Astrocyte of the spinal cord (primary cell): ENCODE measurements at places on chromosomes 7 and 10.

GRCh38 chr7:129222064-129222463 lies 2.8 kb upstream of the AHCYL2 start:
- no peak for DNase-seq

DNA sequence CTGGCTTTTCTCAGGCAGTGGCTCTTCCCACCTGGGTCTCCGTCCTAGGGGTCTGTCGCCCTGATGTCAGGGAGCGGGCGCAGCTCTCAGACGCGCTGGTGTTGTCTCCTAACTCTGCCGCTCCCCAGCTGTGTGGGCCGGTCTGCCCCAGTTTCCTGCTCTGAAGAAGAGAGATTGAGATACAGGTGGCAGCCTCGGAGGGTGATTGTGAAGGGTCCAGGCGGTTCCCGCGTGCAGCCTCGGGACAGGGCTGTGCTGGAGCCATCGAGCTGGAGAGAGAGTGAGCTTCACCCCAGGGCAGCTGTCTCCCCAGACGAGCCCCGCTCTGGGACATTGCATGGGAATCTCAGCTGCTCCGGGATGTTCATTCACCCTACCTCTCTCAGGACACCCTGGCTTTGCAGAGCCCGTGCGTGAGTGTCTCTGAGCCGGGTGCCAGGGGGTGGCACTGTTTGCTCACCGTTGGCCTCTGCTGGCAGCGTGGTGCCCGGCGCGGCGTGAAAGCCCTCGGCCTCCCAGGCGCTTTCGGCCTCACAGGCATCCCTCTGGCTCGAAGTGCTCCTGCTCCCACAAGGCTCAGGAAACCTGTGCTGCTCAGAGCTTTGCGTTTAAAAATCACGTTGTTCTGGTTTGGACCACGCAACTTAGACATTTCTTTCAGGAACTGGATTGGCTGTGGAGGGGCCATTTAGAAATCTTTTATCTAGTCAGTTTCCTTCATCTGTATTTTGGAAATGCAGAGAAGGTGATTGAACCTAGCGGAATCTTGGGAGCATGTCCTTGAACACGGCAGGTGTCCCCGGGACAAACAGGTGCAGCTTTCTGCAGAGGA lies 33.8 kb upstream of the ZFAND2A start:
- DNase-seq = peak; percentile 28

GRCh38 chr10:61486738-61487396 lies 33.7 kb upstream of the TMEM26 start:
- peak; percentile 43 for DNase-seq

DNA sequence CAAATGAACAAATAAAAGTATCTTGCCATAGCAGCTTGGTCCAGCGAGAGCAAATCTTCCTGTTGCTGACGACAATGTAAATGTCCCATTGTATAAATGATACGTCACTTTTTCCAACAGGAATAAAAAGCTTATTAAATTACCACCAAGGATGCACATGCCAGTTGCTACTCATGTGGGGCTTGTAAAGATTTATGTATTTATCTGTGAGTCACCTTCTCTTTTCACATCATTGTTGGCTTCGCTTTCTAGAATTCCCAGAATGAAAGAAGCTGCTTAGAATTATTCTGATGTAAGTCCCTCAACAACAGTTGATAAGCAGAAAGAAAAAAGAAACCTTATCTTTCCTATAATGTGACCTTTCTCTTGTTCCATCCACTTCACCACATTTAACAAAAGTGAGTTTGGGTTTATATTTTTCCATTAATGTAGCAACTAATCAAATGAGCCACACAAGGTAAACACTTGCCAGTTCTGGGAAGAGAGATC lies 22.4 kb downstream of the DNAJC12 start:
- DNase-seq = peak; percentile 36

DNA sequence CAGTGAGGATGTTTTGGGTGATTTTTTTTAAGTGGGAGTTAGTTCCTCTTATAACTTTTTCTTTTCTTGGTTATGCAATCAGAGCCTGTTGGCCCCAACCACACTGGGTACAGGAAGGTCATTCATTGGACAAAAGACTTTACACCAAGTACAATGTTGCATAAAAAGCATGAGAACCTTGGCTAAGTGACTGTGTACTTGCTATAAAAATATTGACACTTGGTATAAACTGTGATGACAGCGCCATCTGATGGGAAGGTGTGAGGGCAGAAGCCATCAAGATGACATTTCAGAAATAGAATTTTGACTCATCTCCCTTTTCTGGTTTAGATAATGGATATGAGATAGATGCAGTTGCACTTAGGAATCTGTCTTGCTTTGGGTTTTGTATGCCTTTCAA lies 126.4 kb upstream of the CCDC6 start:
- peak; percentile 52 for DNase-seq

- DNase-seq = no peak
These were observed 327.4 kb downstream of the SORCS1 start for GRCh38 chr10:106836933-106837663.

GRCh38 chr7:121138262-121138933 lies 149.9 kb downstream of the CPED1 start:
- DNase-seq = no peak

DNA sequence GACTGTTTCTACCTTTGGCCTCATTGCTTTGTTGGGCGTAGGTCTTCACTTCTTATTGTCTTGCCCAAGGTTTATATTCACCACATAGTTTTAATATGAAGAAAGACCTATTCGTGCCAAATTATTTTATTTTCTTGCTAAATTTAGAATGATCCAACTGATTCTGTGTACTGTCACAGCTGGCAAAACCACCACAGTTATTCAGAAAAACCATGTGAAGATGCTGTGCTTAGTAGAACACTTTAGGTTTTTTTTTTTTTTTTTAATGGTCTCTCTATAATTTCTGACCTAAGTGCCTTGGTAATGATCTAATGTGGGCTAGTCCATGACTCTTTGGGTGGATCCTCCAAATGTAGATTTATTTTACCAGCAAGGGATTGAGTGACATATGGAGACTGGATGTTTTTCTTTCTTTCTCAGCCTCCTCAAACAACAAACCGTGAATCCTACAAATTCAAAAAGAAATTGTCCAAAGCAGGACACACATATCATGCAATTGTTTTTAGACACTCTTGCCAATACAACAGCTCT lies 243.8 kb downstream of the DYNC1I1 start:
- no peak for DNase-seq

DNA sequence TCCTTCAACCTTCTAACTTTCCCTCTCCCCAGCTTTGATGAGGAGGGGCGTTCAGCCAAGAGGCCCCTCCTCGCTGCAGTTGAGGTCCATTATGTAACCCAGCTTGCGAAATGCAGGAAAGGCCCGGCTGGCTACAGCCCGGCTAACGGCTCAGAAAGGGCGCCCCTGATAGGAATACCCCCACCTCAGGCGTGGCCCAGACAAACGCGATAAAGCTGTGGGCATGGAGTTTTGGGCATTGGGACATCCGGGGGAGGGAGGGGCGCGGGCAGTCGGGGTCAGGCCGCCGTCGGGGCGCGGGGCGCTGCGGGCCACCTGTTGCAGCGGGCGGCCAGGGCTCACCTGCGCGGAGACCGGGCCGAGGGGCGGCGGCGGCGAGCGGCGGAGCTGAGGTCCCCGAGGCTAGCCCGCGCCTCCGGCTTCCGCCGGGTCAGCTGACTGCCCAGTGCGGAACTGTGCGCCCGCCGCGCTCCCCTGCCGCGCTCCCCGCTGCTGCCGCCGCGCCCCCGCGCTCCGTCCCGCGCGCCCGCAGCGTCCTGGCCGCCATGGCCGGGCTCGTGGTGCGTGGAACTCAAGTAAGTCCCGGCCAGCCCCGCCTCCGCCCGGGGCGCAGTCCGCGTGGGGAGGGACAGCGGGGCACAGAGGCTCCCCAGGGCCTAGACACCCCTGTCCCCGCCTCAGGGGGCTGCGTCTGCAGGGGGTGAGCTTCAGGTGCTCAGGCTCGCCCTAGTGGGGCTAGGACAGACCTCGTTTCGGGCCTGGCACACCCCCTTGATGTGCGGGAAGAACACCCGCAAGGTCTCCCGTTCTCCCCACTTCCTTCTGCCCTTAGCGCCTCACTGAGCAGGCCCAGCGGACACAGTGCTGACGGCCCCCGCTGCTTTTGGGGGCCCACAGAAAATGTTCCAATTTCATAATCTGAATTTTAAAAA lies at the start of gene LRMDA:
Gene LRMDA (plus strand): TSS at position 445 of the 932 bp plus-strand sequence.
- no peak for DNase-seq

- DNase-seq = no peak
These were observed 13.1 kb upstream of the TMEM213 start for GRCh38 chr7:138784692-138785091.

DNA sequence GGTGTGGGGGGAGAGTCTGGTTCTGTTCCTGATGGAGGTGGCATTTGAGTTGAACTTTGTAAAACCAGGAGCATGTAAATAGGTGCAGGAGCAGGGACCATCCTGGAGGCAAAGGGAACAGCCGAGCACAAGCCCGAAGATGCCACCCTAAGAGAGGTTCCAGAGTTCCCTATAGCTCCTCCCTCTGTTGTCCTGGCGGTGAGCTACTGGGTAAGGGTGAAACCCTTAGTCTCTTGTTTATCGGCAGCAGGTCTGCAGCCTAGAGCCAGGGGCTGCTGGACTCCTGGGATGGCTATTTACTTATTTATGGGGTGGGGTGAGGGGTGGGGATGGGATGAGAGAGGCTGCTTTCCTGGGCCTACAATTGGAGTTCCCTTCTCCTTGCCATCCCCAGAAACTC lies 6.5 kb upstream of the LBX1 start:
- no peak for DNase-seq

DNA sequence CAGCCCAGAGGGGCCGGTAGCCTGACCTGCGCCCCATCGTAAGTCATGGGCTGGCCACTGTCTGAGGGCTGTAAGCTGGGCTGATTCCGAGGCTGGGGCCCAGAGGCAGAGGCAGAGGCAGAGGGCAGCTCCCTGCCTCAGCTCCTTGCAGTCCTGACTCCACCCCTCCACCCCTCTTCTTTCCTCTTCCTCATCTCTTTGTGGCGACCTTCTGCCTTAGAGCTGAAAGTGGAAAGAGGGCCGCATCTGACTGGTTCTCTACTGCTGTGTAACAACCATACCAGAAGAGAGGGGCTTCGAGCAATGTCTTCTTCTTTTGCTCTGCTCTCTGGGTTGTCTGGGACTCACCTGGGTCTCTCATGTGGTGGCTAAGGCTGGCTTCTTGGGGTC lies 179.1 kb downstream of the RPS24 start:
- DNase-seq = no peak

DNA sequence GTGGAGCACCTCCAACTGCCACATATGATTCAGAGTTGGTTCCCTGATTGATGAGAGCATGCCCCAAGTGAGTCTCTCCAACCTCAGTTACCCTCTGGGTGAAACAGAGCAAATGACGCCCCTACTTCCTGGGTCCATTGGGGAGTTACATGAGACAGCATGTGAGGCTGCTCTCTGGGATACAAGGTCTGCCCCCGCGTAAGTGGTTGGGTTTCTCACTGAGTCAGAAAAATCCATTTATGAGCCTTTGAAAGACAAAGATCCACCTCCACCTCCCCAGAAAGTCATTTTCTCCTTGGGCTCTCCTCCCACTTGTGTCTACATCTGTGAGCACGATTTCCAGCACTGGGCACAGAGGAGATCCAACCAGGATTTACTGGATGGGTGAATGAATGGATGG lies 70.7 kb upstream of the DNAAF5 start:
- no peak for DNase-seq

DNA sequence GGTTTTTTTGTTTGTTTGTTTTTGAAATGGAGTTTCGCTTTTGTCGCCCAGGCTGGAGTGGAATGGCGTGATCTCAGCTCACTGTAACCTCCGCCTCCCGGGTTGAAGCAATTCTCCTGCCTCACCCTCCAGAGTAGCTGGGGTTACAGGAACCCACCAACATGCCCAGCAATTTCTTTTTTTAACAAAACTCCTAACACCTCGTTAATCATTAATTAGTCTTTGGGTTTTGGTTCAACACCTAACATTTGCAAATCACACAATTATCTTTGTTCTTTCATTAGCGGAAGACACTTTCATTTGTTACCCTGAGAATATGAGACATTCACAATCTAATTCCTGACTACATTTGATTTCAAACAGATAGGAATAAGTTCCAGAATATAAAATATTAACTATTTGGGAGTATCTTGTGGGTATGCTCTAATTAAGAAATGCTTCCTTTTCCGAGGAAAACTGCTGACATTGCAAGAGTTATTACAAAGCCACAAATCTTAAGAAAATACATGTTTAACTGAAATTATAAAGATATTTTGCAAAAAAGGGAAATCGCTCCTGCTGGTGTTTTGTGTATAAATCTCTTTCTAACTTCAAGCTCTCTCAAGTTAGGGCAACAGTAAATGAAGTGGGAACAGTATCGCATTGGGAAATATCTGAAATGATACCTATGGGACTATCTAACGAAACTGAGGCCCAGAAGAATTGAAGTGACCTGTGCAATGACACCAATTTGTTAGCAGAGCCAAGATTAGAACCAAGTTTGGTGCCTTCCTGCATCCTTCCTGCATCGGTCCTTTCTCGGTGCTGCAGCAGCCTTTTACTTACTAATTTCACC lies 1.2 kb upstream of the LSM8 start:
- DNase-seq = no peak

GRCh38 chr7:141701489-141702046 lies 398 bp downstream of the DENND11 start:
- DNase-seq = no peak

DNA sequence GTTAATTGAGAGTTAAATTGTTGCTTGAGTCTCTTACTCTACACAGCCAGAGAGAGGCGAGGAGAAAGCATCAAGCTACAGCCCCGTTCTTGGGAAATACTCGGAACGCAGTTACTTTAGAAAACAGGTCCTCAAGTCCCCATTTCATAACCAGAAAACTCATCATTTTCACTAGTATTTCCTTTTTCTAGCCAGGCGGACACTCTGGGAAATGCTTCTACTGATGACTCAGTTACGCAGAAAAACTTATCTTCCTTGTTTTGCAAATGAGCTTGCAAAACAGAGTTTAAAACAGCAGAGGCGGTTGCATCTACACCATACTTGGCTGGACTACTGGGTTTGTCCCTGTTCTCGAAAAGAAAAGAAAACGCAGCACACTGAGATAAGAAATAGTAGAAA lies 111.4 kb upstream of the FGFR2 start:
- DNase-seq = peak; percentile 68

DNA sequence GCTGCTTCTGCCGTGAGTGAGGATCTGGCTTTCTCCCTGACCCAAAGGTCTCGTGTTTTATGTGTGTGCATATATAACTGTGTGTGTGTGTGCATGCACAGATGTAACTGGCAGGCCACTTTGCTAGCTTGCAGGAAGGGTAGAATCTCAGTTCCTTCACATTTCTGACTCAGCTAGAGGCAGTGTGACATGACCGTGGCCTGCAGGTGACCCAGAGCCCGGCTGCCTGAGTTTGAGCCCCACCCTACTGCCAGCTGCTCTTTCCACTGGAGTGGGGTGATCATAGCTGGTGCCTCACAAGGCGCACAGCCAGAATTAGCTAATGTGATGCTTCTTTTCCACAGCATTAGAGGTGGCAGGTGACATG lies 9.3 kb upstream of the MYL7 start:
- DNase-seq = no peak

- DNase-seq = peak; percentile 36
These were observed 52.1 kb upstream of the ZNF438 start for GRCh38 chr10:31083765-31084184.

GRCh38 chr7:31079126-31079823 lies 27.2 kb downstream of the ADCYAP1R1 start:
- no peak for DNase-seq

DNA sequence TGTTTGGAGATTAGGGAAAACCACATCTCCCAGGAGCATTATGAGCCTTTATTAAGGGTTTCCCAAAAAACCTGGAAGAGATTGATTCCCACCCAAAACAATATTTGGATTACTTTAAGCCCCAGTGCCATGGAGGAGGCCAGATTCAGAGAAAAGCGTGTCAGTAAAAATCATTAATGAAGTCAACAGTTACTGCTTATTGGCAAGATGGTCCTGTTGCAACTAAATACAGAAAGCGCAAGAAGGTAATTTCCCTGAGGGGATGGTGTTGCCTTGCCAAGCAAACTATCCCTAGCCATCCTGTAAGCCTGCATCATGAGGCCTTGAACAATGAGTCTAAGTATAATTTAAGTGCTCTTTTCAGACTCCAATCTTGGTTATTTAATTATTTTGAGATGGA lies 156.6 kb downstream of the SPAG6 start:
- no peak for DNase-seq
